Cortex of kidney (tissue), 1 donor: ENCODE measurements at places on chromosomes 7 and 10.

GRCh38 chr7:141218941-141219340 lies 145.1 kb downstream of the TMEM178B start:
- DNase-seq: no peak

DNA sequence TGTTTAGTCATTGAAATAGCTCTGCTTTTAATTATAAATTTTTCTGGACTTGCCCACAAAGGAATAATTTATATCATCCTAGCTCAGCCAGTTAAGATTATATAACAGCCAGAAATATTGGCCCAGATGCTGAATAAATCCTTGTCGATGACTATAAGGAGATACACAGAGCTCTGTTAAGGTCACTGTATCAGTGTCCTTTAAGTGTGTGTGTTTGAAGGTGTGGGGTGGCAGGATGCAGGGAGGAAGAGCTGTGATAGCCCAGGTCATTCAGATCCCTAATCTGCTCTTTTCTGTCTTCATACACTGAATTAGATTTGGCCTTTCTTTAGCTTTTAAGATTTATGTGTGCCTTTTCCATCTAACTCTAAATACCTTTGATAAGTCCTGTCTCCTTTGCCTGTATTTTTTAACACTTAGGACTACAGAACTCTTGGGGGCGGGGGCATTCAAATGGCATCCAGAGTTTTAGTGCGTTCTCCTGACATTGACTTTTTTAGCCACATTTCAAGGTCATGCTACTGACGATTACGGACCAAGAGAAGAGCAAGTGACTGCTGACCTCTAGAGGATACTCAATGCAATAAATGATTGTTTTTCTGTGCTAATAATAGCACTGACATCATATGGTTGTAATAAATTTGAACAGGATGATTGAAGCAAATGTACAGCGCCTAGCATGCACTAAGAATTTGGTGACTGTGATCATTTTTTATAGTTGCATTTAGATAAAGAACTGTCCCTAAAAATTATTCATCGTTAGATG lies 172.3 kb downstream of the CACNB2 start:
- DNase-seq: no peak

- no peak for DNase-seq
These were observed 45.3 kb downstream of the LRRC72 start for GRCh38 chr7:16571941-16572340.

DNA sequence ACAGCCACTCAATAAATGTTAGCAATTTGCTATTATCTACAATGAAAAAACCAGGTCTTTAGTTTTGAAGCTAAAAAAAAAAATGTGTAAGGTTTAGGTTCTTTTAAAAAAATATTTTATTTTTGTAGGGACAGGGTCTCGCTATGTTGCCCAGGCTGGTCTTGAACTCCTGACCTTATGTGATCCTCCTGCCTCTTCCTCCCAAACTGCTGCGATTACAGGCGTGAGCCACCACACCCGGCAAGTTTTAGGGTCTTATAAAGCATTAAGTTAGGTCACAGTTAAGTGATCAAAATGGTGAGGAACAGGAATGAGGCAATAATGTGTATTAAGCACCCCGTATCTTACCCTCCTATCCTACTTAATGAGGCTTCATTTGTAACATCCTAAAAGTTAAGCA lies 774 bp downstream of the SEM1 start:
- no peak for DNase-seq

- DNase-seq: no peak
These were observed 2.4 kb upstream of the CYP3A43 start for GRCh38 chr7:99825452-99825851.

GRCh38 chr7:101377189-101377736 lies 14.6 kb downstream of the COL26A1 start:
- DNase-seq: no peak

- no peak for DNase-seq
These were observed 1172.9 kb upstream of the AUTS2 start for GRCh38 chr7:68425377-68425776.

DNA sequence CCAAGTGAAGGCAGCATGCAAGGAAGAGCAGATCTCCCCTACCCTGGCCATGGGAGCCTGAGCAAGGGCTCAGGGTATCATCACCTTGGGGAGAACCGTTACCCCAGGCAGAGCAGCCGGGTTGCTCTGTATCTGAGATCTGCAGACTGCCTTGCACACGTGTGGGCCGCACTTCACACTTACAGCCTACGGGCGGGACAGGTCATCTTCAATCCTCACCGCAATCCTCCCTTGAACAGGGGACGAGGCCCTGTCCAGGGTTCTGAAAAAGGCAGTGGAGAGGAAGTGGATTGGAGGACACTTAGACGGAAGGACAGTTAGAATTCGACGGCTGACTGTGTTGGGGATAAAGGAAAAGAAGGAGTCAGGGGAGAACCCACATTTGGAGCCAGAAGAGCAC lies 51.4 kb downstream of the NPS start:
- no peak for DNase-seq

- DNase-seq: no peak
These were observed 123.0 kb upstream of the TNS3 start for GRCh38 chr7:47704936-47705335.

- no peak for DNase-seq
These were observed 24.9 kb upstream of the PTPRN2 start for GRCh38 chr7:158612546-158612945.

DNA sequence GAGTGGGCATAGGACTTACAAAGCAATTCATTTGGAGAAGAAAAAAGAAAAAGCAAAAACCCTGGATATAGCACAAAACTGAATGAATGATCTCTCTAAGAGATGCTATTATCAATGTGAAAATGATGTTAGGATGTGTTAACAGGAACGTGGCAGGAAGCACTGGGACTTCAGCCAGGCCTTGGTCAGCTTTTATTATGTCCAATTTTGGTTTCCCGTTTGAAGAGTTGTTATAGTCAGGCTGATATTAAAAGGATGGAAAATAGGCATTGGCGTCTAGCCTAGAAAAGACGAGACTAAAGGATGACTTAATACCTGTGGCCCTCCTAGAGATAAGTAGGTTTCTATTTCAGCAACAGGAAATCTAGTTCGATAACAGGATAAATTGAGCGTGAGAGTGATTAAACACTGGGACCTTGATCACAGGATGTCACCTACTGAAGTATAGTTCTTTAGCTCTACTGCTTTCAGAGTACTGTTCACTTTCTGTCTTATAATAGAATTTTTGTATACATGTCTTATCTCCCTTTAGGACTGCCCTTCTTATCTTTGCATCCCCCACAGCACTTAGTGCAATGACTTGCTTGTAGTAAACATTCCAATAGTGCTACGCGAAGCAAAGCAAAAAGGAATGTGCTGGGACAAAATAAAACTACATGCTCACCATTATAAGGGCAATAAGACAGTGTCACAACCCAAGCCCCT lies 99.8 kb upstream of the AGBL3 start:
- DNase-seq: no peak

- no peak for DNase-seq
These were observed 21.0 kb downstream of the TM9SF3 start for GRCh38 chr10:96565774-96566173.

GRCh38 chr7:147896121-147896520 lies 694.4 kb upstream of the C7orf33 start:
- DNase-seq: no peak

- DNase-seq: no peak
These were observed 228.8 kb downstream of the EXOC4 start for GRCh38 chr7:133481676-133482075.

DNA sequence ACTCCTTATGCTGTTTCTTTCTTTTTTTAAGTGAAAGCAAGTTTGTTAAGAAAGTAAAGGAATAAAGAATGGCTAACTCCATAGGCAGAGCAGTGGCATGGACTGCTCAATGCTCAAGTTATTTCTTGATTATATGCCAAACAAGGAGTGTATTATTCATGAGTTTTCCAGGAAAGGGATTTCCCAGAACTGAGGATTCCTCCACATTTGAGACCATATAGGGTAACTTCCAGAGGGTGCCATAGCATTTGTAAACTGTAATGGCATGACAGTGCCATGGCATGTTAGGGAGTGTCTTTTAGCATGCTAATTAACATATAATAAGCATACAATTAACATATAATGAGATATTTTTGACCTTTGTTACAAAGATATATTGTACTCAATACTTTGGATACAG lies 1034.5 kb upstream of the PHF14 start:
- DNase-seq: no peak

DNA sequence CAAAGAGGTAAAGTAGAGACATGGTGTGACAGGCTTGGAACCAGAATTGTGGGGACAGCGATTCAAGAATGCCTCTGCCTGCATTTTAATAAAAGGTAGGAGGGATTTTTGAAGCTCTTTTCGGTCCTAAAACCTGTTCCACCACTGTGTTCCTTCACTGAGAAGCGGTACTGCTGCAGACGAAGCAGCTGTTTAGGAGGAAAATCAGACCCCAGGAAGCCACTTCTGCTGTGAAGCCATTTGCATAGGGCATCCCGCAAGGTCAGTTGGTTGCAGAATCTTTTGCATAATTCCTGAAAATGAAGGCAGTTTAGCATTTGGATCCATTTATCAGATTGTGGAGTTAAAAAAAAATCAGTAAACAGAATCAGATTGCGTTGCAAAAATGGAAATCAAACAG lies 183.3 kb upstream of the PRKCQ start:
- DNase-seq: no peak

GRCh38 chr7:19530261-19530660 lies 178.6 kb downstream of the POLR1F start:
- DNase-seq: no peak

- DNase-seq: no peak
These were observed 4.4 kb downstream of the FUOM start for GRCh38 chr10:133353202-133353959.

- DNase-seq: no peak
These were observed 31.8 kb downstream of the GSTO2 start for GRCh38 chr10:104300736-104301292.

DNA sequence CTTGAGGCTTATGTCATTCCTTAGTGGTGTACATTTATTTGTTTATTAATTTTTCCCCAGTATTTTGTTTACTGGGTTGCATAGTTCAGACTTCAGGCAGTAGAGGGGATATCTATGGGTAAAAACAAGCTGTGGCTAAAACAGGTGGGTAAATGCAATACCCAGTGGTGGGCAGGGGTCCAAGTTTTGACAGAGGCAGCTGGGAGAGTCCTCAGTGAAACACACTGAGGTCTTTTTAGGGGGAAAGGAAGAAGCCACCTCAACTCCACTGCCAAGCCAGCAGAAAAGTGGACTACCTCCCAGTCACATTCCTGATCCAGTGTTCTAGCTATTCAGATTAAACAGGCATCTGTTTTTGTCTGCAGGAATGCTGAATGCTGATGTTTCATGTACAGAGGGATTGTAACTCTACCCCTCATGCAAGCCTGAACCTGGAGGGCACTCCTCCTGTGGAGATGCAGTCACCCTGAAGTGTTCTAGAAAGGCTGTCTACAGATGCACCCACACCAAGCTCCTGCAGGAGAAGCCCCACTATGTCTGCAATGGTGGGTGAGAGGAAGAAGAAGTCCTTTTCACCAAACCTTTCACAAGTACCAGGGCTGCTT lies 757.8 kb downstream of the INHBA start:
- no peak for DNase-seq
